ENCODE measurements at places on chromosomes 7 and 10. TPM values are rescaled to one million over a fixed set of nuclear protein-coding genes. Genes with fewer than 3 reads are reported as not detected.

LRRC4 gene
- 28.8 TPM for total RNA-seq

HOXA10 gene
- total RNA-seq = not detected

NEURL1 gene
- total RNA-seq = 44.4 TPM

CYP2E1 gene
- total RNA-seq = 16.3 TPM

PNLIPRP1 gene
- not detected for total RNA-seq

FGFR2 gene
- 77.9 TPM for total RNA-seq

OPN1SW gene
- total RNA-seq = not detected

WNT16 gene
- total RNA-seq = 0.31 TPM

ACTR3C gene
- 12.2 TPM for total RNA-seq

CLCN1 gene
- not detected for total RNA-seq

NME8 gene
- not detected for total RNA-seq

CPA1 gene
- total RNA-seq = not detected

CALML5 gene
- total RNA-seq = not detected

TWIST1 gene
- total RNA-seq = not detected

SLC18A3 gene
- not detected for total RNA-seq

PON1 gene
- not detected for total RNA-seq

COL17A1 gene
- total RNA-seq = not detected

IFIT1 gene
- 3.4 TPM for total RNA-seq

BICC1 gene
- total RNA-seq = 4.7 TPM

TNS3 gene
- total RNA-seq = 12.5 TPM

BPGM gene
- total RNA-seq = 22.8 TPM

NRP1 gene
- 90.1 TPM for total RNA-seq

SLC13A1 gene
- total RNA-seq = not detected

Measured in parietal lobe (tissue), 2 donors.